Caudate nucleus (tissue), 63 donors: ENCODE measurements at places on chromosomes 3 and 15.

DNA sequence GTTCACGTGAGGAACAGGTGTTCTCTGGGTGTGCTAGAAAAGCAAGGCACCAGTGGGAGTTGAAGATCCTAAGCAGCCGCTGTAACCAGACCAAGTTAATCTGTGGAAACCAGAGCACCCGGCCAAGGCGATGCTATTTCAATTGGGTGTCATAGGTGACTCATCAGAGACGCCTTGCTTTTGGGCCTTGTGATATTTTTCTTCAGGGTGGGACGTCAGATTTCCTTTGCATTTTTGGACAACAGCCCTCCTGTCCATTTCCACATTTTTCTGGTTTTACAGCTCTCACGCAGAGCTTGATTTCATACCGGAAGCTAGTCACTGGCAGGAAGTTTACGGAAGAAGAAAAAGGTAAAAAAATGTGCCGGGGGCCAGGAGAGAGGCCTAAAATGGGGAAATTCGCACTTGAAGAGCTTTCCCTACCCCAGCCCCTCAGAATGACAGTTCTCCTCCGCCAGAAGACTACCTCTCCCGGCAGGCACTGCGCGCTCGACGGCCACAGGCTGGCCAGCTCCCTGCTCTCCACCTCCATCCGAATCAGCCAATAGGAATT is 471 bp upstream of the KBTBD8 start:
- DNase-seq = peak; percentile 6

DNA sequence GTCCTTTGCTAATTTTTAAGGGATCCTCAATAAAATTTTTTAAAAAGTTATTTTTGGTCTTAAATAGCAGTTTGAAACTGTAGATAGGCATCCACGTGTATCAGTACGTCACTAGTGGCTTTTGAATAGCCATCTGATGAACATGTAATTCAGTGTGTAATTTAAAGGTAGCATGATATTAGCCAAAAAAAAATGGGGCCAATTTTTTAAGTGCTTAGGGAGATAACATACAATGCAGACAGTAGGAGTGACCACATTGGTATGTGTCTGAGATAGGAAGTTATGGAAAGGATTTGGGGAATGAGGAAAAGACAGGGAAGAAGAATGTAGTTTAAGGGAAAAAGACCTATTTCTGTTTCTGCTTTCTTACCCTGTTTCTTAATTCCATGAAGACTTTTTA is 2.5 kb downstream of the AP4E1 start:
- DNase-seq = no peak

GRCh38 chr15:93020976-93021772 is 67.8 kb downstream of the RGMA start:
- no peak for DNase-seq

DNA sequence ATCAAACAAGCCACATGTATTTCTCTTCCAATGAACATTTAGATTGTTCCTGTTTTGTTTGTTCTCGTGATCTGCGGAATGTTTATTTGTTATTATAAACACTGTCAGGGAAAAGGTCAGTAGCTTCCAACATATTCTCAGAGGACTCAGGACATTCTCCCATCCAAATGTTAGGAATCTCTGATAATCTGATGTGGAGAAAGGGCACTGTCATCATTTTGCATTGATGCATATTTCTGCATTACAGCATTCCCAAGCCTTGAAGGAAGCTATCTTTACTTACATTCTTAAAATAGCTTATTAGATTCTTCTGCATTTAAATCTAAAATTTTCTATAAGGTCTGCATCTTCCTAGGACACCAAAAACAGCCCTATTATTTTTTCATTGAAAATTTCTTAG is 10.3 kb downstream of the MYO1E start:
- no peak for DNase-seq

DNA sequence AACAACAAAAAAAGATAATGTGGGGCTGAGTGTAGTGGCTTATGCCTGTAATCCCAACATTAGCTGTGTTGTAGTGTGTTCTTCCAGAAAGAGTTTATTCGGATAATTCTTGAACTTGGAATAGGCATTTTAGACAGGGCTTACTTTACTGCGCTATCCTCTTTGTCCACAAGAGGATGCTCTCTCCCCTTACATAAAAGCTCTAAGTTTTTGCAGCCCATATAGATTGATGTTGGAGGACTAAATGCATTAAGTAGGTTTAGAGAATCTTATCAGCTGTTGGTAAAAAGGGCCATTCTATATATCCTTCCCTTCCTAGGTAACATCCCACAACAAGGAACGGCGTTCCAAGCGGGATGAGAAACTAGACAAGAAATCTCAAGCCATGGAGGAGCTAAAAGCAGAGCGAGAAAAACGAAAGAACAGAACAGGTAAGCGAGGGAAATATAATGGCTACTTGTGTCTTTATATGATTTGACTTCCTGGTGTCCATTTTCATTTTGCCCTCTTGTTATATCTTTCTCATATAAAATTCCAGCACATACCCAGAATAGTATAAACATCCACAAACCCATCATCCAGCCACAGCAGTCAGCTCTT is 27.8 kb upstream of the ITPKA start:
- DNase-seq = no peak

DNA sequence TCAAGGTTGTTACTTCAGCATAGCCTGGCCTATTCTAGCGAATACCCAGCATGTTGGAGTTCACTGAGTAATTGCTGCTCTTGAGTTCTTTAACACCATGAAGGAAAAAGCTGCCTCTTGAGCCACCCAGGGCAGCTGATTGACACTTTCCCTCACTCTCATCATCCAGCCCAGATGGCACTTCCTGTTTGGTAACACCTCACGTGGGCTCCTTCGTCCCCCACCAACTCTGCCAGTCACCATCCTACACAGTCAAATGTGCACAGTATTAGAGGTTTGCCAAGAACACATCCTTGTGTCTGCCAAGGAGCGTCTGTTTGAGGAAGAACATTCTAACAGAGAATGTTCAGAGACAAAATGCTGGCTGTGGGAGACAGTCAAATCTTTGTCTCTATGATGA is 266.3 kb downstream of the RPLP1 start:
- DNase-seq = no peak

- no peak for DNase-seq
These were observed 208.3 kb upstream of the UBE2E2 start for GRCh38 chr3:22994781-22995180.

DNA sequence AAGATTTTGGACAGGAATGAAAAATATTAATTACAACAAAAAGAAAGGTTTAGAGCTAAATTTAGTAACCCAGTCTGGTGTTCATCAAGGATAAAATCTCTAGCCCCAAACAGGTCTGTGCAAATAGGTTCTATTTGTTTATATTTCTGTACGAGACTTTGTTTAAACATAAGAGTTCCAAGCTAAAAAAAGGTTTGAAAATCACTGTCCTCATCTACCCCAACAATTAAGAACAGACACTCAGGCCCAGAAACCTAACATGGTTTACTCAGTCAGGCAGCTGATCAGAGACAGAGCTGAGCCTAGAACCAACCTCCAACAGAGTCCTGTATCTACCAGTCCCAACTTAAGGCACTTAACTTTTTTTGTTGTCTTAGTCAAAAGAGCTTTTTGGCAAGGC is 49.3 kb downstream of the SNX4 start:
- DNase-seq = no peak

DNA sequence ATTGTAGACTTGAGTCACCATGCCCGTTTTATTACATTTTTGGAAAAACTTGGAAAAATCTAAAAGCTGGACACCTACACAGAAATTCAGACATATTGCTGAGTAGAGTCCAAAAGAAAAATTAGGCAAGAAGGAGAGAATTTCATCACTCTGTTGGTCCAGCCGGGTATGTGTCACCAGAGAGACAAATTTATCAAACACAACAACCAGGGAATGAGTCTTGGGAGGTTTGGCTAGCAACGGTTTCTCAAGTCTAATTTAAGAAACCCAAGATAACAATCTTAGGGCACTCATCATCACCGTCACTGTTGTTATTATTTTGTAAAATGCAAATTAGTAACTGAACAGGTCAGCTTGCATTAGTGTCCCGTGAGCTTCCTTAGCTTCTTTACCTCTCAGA is 197.5 kb upstream of the C2CD4B start:
- no peak for DNase-seq

DNA sequence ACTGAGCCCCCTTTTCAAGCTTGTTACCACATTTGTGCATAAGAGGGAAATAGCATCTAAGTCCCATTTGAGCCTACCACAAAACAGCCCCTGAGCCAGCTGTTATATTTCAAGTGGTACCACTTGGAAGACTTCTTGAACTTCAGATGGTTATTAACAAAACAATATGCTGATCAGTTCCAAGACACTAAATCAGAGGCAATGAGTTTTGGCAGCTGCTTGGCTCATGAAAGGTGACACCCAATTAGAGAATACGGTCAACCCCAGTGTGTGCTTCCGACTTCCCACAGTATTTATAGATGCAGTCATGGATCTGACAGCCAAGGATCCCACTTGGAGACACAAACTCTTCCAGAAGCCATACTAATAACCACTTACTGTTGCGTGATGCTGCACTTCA is 469.6 kb upstream of the PPP2R3A start:
- no peak for DNase-seq

- DNase-seq = no peak
These were observed 3.6 kb upstream of the RBPMS2 start for GRCh38 chr15:64779024-64779423.

- DNase-seq = no peak
These were observed 384.3 kb upstream of the EPHA6 start for GRCh38 chr3:96430079-96430478.

DNA sequence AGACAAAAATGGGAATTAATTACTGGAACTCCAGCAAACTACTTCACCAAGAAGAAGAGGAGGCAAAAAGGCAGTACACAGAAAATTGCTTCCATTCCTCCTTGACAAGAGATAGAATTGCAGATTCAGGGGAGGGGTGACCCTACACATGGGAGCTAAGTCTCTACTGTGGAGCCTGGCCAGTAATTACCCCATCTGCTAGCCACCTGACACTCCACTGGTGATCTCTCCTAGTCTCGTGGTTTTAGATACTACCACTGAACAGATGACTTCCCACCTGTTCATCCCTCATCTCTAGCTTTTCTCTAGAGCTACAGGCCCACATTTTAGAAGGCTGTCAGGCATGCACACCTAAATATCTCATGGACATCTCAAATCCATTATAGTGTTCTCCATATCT is 224.3 kb upstream of the NR2F2 start:
- DNase-seq = no peak

- no peak for DNase-seq
These were observed 18.1 kb downstream of the ALS2CL start for GRCh38 chr3:46675426-46675825.

DNA sequence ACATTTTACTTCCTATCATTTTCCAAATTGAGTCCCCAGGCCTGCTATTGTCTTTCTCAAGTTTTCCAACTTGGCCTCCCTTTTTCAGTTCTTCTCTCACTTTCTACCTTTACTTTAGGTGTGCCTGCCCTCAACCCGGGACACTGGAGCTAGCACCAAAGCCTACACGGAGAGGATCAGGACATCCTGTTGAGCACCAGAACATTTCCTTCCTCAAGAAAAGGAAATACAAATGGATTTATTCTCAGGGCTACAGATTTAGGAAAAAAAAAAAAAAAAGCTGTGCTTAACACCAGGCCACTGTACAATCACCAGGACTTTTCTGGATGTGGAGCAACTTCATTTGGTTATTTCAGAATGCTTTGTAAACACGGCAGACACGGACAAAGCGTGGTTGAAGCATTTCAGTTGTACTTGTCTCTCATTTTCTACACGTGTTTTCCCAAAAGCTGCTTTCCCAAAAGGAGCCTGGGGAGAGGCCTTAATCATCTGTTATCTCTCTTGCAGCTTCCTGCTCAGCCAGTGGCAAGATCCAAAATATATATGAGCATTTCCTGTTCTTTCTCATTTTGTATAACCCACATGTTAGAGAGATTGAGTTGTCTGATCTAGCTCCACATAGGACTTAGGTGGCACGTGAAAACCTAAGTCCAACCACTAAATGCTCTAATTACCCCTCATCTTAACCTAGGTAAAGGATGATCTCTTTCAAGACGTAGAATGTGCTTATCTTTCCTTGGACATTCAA is 15.5 kb upstream of the ATP1B3 start:
- no peak for DNase-seq

GRCh38 chr15:94075349-94075748 is 156.0 kb upstream of the MCTP2 start:
- DNase-seq = no peak

- no peak for DNase-seq
These were observed 56.9 kb downstream of the FLNB start for GRCh38 chr3:58064923-58065638.

- no peak for DNase-seq
These were observed 675 bp downstream of the RBM15B start for GRCh38 chr3:51391566-51392354.

GRCh38 chr15:32870240-32871033 is 152.6 kb downstream of the GREM1 start:
- no peak for DNase-seq

DNA sequence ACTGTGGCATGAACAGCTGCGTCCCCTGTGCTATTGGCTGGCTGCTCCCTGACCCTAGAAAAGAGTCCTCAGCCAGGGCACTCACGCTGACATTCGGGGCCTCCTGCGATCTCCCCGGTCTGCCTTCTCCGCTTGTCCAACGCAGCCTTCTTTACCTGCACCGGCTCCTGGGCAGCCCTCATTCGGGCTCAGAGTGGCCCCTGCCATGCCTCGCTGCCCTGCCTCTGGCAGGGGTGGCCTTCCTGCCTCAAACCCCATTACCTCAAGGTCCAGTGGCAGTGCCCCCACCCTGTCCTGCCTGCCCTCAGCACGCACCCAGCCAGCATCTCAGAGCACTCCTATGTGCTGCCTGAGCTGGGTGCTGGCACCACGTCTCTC is 86.5 kb downstream of the TBC1D2B start:
- no peak for DNase-seq

DNA sequence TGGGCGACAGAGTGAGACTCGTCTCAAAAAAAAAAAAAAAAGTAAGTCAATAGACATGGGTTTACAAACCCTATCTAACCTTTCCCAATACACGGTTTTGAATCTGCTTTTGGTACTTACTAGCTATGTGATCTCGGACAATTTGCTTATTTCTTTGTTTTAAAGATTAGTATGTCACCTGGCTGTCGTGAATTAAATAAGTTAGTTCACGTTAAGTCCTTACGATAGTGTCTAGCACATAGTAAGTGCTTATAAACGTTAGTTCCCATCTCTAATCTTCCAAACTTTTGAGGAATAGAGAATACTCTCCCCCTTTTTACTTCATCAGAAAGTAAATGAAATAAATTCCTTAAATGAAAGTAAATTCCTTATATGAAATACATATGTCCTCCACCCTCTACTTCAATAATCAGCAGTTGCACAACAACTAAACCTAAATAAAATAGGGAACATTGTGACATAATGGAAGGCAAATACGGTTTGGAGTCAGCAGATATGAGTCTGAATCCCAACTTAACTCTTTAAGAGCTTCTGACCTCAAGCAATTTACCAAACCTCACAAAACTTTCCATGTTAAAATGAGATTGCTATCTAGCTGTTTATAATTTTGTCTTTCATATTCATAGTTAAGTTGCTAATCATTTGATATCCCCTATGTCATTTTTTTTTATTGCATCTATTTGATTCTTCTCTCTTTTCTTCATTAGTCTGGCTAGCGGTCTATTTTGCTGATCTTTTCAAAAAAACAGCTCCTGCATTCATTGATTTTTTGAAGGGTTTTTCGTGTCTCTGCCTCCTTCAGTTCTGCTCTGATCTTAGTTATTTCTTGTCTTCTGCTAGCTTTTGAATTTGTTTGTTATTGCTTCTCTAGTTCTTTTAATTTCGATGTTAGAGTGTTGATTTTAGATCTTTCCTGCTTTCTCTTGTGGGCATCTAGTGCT is 134.6 kb downstream of the PEAK1 start:
- DNase-seq = no peak

GRCh38 chr3:7333125-7333524 is 472.2 kb downstream of the GRM7 start:
- no peak for DNase-seq
